Fibroblast of the aortic adventitia (primary cell): ENCODE measurements at places on chromosomes 12 and 14. TPM values are rescaled to one million over a fixed set of nuclear protein-coding genes. Genes with fewer than 3 reads are reported as not detected.

GRCh38 chr12:106682594-106683234, 91.8 kb upstream of the RIC8B start:
- peak; percentile 51 for DNase-seq

RTL1 gene
- total RNA-seq = not detected in 2 replicates

GRCh38 chr14:105859717-105860614, 333.6 kb downstream of the TMEM121 start:
- DNase-seq = no peak

GRCh38 chr12:75571204-75571603, 59.8 kb upstream of the KRR1 start:
- no peak for DNase-seq
